ENCODE measurements at places on chromosomes 6 and 20.

DNA sequence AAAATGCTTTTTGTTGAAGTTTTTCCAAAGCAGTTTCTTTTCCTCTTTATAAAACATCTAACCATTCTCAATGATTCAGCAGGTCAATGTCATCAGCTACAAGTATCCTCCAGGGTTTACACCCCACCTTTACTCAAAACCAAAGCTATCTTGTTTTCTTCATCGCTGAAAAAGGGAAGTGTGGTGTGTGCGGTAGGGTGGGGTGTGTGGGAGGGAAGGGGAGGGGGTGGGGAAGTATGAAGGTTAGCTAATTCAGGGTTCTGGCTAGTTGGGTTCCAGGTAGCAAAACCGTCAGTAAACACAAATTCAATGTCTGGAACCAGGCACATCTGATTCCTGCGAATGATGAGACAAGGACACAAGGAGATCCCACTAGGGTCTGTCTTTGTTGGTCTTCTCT lies 189.6 kb downstream of the GJA10 start:
- peak; percentile 47 for DNase-seq

DNA sequence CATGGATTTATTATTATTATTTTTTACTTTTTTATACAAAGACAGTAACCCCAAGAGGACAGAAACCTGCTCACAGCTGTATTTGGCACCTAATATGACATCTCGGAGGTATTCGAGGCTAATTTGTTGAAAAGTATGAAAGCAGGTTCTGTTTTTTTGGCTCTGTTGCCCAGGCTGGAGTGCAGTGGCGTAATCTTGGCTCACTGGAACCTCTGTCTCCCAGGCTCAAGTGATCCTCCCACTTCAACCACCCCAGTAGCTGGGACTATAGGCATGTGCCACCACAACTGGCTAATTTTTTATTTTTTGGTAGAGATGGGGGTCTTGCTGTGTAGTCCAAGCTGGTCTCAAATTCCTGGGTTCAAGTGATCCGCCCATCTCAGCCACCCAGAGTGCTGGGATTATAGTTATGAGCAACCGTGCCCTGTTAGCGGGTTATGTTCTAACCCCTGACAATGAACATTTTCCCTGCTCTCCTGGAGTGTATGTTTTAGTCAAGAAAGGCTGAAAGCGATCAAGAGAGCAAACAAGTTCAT lies 53.7 kb upstream of the ZNF217 start:
- DNase-seq = no peak

DNA sequence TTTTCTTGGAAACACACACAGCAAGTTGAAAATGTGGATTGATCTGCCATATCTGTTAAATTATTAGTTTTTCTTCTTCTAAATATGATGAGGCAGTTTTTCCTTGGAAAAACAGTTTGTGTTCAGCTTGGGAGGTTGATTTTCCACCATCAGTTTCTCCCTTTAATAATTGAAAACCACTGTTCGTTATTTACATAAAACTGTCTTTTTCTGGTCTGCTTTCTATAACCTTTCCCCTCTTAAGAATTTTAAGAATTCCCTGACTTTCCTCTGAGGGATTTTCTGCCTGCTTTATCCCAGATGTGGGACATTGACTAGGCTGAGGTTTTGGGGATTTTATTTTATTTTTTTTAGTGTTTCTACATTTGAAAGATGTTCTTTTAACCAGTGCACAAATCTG lies 27.2 kb downstream of the DSE start:
- no peak for DNase-seq

DNA sequence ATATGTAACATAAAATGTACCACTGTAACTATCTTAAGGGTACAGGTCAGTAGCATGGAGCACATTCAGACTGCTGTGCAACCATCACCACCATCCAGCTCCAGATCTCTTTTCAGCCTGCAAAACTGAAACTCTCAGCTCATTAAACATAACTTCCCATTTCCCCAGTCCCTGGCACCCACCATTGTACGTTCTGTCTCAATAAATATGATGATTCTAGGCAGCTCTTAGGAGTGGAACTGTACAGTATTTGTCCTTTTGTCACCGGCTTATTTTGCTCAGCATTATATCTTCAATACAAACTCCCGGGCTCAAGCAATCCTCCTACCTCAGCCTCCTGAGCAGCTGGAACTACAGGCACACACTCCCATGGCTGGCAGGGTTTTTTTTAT lies 1.5 kb downstream of the ZC3H12D start:
- no peak for DNase-seq

- DNase-seq = no peak
These were observed 55.8 kb upstream of the MTRF1L start for GRCh38 chr6:153058291-153058690.

GRCh38 chr6:100257793-100258395 lies 206.8 kb downstream of the SIM1 start:
- DNase-seq = no peak

GRCh38 chr6:6588064-6588923 lies at the start of gene LY86:
Gene LY86, plus strand, starts transcription at chr6:6588720. Its CDS starts 15 bp downstream, at chr6:6588735.
- DNase-seq = no peak

- DNase-seq = no peak
These were observed 59.5 kb downstream of the BFSP1 start for GRCh38 chr20:17471606-17472187.

DNA sequence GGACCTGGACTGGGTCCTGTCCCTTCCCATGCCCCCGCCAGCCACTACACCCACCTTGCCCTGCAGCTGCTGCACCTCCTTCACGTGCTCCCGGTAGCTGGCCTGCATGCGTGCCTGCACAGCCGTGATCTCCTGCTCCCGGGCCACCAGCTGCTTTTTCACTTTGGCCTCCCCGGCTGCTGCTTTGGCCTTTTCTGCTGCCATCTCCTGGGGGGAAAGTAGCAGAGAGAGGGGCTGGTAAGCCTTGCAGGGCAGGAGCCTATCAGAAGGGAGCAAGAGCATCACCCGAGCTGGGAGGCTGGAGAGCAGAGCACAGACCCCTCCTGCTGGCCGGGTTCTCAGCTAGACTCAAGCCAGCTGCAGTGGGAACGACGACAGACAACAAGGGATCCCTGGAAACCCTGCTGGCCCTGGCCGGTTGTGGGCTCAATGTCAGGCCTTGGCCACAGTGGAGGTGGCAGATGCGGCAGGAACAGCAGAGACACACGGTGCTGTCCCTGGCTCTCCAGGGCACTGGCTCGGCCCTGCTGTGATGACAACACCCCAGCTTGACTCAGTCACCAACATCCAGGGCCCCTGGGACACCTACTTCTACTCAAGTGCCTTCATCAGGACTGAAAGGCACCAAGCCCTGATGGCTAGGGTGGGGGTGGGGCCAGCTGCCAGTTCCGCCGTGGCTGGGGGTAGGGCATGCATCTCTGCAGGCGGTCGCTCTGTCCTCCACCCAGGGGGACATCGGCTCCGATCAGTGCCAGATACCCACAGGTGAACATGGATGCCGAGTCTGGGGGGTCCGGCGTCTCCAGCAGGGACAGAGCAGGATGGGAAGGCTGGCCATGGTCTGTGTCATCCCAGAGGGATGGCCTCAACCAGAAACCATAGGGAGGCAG lies 45.3 kb downstream of the RRBP1 start:
- no peak for DNase-seq

DNA sequence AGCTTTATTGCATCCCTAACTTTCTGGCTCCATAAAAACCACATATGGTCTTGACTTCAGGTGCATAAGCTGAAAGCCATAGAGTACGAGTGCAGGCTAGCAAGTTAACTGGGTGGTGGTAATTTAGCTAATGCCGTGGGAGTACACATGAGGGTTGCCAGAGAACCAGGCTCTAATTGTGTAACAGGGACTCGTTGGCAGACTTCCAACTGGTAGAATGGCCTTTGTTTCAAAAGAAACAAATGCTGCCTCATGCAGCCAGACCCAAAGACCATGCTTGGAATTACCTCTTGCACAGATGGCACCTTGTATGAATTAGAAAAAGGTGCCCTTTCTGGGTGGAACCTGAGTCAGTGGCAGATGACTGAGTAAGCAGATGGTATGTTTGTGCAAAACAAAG lies 73.2 kb downstream of the LY86 start:
- no peak for DNase-seq

DNA sequence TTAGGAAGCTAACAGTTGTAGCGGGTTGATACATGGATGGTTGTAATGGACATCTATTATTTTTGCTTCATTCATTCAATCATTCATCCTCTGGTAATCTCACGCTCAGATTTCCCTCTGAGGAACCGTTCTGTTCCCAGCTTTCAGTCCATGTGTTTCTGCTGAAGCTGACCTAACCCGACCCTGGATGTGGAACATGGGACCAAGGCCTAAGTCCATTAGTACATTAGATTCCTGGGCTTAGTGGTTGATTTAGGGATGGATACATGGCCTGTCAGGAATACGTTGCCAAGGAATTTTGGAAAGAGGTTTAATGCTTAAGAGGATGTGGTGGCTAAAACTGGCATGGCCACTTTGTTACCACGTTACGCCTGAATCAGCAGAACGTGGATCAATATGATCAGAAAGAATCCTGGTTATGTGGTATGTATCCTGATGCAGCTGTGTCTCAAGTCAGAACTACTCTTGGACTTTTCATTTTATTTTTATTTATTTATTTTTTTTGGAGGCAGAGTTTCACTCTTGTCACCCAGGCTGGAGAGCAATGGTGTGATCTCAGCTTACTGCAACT lies 4.1 kb upstream of the DHX35 start:
- no peak for DNase-seq

DNA sequence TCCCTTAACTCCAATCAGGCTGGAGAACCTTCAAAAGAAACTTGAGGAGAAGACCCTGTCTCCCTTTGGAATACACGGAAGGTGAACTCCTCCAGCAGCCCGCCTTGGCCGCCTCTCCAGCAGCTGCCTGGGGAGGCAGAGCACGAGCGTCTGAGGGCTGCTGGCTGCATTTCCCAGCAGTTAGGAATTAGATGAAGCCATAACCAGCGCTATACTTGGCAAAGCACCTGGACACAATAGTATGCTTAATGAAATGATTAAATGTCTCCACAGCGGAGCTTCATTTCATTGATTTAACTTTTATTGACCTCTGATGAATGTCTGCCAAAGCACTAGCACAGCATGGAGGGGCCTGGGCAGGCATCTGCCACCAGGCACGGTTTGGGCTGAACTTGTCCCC lies 73.5 kb downstream of the TMEM242 start:
- DNase-seq = no peak

GRCh38 chr6:43630980-43631619 lies 2.0 kb upstream of the GTPBP2 start:
- no peak for DNase-seq

DNA sequence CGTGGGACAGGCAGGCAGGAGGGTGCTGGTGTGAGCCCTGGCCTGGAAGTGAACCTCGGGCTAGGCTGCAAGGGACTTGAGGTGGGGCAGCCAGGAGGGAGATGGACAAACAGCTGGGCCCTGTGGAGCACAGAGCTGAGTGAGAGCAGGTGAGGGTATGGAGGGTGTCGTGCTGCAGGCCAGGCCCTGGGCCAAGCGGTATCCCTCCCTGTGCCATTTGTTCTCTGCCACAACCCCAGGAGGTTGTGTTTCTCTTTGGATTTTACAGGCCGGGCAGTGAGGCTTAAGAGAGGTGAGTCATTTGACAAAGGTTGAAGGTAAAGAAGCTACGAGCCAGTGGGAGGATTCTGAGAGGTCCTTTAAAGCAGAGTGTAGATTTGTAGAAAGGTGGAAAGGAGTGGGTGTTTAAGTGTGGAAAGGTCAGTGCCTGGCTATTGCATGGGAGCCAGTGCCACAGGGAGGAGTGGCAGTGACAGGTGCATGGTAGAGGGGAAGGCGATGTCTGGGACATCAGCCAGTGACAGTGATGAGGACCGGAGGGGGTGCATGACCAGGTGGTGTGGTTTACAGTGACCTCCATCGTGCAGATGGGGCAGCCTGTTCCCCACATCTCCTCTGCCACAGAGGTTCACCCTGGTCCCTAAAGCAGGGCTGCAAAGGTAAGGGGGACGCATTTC lies 39.8 kb downstream of the GMPR start:
- DNase-seq = no peak

DNA sequence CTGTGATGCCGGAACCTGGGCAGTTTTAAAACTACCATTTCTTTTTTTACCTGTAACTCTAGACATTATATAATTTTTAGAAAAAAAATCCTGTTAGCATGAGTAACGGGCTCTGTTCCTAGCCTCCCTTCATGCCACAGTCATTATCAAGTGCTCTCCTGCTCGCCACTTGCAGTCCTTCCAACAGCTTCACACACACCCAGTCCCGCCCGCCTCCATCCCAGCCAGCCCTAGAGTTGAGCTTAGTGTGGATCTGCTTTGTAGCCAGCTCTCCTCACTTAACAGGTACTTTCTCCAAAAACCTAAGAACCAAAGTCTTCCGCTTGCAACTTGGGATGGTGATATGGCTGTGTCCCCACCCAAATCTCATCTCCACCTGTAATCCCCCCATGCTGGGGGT lies 51.5 kb downstream of the EZR start:
- DNase-seq = no peak

DNA sequence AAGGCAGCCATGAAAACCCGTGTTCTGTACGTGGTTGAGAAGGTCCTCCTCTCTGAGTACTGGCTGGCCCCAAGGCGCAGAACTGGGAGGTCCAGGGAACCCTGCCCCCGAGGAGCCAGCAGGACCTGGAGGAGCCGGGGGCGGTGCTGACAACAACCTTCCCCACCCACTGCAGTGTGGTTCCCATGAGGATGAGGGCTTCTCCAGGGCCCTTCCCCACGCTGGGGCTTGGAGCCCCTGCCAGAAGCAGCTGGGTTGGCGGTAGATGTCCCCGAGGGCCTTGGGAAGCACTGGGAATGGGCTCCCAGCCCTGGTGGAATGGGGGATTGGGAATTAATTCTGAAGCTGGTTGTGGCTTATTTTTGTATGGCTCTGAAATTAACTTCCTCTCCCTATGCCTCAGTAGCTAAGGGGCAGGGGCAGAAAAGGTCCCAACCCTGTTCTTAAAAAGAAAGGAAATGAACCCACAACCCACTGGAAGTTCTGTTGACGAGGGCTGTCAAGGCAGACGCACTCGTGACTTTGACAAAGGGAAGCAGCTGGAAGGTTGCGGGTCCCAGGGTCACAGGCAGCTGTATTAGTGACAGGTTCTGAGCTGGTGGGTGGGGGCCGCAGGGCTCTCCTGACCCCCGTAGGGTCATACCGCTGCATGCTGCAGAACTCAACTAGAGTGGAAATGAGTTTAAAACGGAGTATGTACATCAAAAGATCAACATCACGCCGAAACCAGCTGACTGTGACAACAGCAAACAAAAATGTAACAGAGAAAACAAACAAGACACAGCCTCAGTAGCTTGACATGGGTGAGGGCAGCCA lies 13.9 kb upstream of the HELZ2 start:
- no peak for DNase-seq

GRCh38 chr6:136408204-136408603 lies 118.6 kb upstream of the BCLAF1 start:
- no peak for DNase-seq

GRCh38 chr20:20083807-20084206 lies 31.5 kb downstream of the CFAP61 start:
- no peak for DNase-seq

DNA sequence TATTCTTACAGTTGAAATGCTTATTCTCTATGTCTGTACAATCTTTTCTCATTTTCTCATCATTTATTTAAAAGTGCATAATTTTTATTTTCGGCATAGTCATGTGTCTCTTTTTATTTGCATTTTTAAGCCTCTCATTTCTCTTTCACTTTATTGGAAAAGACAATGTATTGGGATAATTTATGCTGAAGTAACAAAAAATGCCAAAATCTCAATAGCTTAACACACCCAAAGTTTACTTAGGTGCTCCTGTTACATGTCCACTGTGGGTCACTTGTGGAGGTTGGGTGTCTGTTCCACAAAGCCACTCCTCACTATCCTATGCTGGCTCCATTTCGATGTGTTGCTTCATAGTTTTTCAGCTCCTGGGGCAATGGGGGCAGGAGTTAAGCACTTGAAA lies 638.7 kb downstream of the CD109 start:
- DNase-seq = no peak

- DNase-seq = no peak
These were observed 54.1 kb downstream of the BPIFB1 start for GRCh38 chr20:33337119-33337518.
